ENCODE measurements at places on chromosomes 5 and 9.

GRCh38 chr9:76025286-76025685, 134.8 kb downstream of the PCSK5 start:
- DNase-seq = no peak

- DNase-seq = no peak
These were observed 15.5 kb upstream of the SLC36A3 start for GRCh38 chr5:151318850-151319732.

GRCh38 chr9:14945351-14945750, 35.1 kb upstream of the FREM1 start:
- DNase-seq = no peak

DNA sequence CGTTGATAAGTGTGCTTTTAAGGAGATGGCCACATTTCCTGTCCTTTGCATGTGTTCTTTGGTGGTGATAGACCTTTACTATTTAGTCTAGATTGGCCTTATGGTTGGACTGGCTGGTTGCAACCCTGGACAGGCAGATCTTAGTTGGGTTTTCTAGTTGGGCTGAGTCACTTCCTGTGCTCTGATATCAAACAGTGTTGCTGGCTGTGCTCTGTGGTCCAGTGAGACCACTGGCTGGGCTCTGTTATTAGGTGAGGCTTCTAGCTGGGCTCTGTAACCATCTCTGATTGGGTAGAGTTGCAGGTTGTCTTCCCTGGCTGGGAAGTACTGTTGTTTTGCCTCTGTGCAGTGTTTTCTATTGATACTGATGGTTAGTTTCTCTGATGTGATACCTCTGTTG, 432.5 kb downstream of the LRRC70 start:
- DNase-seq = no peak

DNA sequence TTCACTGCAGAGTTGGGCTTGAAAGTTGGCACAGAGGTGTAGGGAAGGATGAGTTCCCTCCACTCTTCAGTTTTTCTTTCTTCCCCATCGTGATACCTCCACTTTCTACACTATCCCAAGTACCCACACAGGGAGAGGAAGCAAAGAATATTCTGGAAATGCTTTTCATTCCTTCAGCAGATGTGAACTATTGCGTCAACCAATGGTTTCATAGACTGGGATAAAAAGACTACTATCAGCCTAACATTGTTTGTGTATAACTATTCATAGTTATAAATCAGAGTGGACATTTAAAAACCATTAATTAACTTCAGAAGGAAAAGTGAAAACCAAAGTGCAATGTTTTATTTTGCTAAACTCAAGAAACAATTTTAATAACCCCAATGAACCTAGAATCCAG, 63.6 kb upstream of the MAMDC2 start:
- no peak for DNase-seq

Data from nucleus accumbens (tissue), 56 donors.